Occipital lobe (tissue), 3 donors: ENCODE measurements at places on chromosomes 11 and 22.

- DNase-seq: no peak
These were observed 3.1 kb downstream of the CYB5R3 start for GRCh38 chr22:42645938-42646568.

GRCh38 chr11:71481101-71481960 lies 28.3 kb downstream of the NADSYN1 start:
- DNase-seq: no peak

DNA sequence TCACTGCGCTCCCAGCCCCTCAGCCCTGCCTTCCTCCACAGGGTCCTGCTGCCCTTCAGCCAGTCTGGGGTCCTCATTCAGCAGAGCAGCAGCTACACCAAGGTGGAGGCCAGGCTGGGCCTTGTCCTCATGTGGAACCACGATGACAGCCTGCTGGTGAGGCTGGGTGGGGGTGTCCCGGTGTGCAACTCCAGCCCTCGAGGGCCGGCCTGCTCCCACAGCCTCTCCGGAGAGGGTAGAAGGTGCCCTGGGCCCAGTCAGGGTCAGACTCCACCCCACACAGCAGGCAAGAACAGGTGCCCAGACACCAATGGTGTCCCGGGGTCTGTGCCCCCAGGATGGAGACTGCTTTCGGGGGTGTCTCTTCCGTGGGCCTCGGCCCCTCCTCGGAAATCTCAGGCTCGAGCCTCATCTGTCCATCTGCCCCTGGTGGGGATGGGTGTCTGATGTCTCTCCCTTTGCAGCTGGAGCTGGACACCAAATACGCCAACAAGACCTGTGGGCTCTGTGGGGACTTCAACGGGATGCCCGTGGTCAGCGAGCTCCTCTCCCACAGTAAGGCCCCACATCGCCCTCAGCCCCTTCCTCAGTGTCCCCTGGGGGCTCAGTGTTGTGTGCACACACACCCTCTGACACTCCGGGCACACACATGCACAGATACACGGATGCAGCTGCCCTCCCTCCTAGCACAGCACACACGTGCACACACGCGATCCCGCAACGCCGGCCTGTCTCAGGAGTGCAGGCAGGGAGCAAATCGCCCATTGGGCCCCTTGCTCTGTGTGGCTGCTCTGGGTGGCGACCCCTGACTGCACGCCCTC lies 4.9 kb downstream of the MUC5AC start:
- DNase-seq: no peak

GRCh38 chr11:124302347-124303125 lies 11.2 kb downstream of the OR8D1 start:
- no peak for DNase-seq

DNA sequence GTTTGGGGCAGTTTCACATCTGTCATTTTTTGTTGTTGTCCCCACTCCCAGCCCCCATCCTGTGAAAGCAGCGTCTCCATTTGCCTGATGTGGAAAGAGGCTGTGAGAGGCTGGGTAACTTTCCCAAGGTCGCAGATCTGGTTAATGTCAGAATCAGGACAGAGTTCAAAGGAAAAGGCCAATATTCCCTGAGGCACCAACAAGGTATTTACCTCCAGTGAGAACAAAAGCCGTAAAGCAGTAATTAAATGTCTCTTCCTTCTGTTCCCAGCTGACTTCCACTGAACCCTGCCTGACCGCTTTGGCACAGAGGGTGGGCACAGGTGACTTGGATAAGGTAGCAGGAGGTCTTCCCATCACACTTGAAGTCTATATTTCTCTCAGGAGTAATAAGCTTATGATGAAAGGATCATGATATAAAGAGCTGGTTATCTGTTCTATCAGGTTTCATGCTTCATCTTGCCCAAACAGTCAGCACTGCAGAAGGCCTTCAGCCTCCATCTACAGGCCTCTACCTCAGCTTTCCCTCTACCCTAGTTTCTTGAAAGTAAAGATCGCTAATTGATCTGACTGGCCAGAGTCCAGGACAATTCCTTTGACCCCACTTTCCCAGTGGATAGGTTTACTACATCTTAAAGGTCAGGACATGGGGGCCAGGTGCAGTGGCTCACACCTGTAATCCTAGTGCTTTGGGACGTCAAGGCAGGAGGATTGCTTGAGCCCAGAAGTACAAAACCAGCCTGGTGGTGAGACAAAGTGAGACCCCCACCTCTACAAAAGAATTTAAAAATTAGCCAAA lies 9.4 kb downstream of the C11orf91 start:
- no peak for DNase-seq

DNA sequence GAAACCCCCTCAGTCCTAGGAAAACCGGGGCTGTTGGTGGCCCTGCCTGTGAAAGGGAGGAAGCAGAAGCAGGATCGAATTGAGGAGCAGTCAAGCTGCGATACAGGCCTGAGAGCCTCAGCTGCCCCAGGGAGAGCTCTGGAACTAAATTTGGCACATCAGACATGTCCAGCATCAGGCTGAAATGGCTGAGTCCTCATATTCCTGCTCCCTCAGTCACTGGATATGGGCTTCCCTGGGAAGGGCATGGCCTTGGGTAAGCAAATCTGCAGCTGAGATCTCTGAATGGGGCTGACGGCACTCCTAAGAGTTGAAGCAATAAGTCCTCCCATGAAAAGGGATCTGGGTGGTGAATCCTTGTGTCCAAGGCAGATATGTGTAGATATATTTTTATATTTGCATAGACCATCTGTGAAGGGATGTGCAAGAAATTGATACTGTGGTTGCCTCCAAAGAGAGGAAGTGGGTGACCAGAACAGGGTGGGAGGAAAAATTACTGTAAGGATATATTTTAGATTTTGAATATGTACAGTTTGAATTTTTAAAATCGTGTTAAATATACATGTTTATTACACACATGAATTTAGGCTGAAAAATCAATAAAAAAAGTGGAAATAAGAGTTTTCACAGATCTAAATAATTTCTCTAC lies 45.5 kb downstream of the APIP start:
- DNase-seq: no peak

DNA sequence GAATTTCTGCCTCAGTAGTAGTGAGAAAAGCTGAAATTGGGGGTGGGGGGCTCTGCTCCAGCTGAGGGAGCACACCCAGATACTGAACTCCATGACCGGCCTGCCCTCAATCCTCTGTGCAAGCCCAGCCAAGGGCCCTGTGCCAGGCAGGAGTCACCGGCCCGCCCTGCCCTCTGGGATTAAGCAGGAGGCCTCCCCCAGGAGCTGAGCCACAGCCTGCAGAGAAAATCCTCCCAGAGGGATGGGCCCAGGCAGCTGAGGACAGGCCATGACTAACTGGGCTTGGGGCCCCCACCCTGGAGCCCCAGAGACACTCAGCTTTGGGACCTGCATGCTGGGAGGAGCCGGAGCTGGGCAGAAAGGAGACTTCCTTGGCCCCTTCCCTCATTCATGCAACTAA lies 48.8 kb downstream of the MN1 start:
- DNase-seq: no peak

DNA sequence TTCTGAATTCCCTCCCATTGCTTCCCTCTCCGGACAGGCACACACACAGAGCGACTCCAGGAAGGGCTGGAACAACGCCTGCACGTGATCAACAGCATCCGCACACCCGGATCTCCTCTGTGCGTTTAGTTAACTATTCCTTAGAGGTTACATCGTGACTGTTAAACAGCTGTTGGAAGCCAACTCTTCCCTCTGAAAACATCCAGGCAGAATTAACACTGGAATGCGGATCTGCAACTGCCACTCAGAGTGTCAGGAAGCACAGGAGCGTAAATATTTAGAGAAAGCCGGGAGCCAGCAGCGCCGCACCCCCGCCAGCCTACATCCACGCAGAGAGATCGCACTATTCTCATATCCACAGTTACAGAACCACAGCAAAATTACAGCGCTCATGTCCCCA lies 46.2 kb downstream of the SHANK2 start:
- DNase-seq: no peak

- DNase-seq: no peak
These were observed 144.3 kb downstream of the TRPC6 start for GRCh38 chr11:101439488-101439887.

- no peak for DNase-seq
These were observed 702 bp upstream of the KCNJ4 start for GRCh38 chr22:38455530-38456271.

- DNase-seq: peak; percentile 12
These were observed 24.3 kb downstream of the ALKBH3 start for GRCh38 chr11:43904742-43905535.
